ENCODE measurements at places on chromosomes 2 and 18.

- no peak for DNase-seq
These were observed 102.9 kb upstream of the SCN1A start for GRCh38 chr2:166230724-166231070.

GRCh38 chr2:179664972-179665812, 196.2 kb downstream of the ZNF385B start:
- no peak for DNase-seq

DNA sequence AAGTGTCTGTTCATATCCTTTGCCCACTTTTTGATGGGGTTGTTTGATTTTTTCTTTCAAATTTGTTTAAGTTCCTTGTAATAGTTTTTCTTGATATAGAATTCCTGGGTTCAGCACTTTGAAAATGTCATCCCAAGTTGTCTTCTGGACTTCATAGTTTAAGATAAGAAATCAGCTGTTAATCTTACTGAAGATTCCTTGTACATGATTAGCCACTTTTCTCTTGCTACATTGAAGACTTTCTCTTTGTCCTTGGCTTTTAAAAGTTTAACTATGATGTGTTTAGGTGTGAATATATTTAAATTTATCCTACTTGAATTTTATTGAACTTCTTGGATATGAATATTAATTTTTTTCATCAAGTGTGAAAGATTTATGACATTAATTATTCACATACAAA, 387.2 kb upstream of the CWC22 start:
- no peak for DNase-seq

DNA sequence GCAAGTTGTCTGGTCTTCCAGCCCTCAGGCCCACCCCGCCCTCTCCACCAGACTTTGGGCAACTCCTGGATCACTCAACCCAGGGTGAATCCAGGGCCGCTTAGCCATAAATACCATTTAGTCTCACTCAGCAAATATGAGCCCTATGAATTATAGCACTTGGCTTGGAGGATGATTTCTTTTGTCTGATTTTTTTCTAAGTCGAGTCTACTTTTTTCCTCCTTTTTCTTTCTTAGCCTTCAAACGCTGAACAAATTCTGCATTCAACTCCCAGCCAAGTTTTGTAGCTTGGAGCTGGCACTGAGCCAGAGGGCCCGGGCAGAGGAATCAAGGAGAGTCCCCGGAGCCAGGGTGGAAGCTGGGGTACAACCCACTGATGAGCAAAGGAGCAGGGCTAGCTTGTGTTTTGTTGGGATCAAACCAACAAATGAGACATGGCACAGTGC, 48.7 kb downstream of the SERTAD2 start:
- DNase-seq = no peak

- no peak for DNase-seq
These were observed 35.6 kb downstream of the RAMP1 start for GRCh38 chr2:237894986-237895543.

DNA sequence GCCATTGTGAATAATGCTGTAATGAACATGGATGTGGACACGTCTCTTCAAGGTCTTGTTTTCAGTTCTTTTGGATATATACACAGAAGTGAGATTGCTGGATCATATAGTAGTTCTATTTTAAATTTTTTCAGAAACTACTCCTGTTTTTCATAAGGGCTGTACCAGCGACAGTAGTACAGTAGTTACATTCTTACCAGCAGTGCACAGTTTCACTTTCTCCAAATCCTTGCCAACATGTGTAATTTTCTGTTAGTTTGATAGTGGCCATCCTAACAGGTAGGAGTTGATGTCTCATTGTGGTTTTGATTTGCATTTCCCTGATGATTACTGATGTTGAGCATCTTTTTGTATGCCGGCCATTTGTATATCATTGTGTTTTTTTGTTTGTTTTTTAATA, 81.7 kb downstream of the EPC2 start:
- no peak for DNase-seq

DNA sequence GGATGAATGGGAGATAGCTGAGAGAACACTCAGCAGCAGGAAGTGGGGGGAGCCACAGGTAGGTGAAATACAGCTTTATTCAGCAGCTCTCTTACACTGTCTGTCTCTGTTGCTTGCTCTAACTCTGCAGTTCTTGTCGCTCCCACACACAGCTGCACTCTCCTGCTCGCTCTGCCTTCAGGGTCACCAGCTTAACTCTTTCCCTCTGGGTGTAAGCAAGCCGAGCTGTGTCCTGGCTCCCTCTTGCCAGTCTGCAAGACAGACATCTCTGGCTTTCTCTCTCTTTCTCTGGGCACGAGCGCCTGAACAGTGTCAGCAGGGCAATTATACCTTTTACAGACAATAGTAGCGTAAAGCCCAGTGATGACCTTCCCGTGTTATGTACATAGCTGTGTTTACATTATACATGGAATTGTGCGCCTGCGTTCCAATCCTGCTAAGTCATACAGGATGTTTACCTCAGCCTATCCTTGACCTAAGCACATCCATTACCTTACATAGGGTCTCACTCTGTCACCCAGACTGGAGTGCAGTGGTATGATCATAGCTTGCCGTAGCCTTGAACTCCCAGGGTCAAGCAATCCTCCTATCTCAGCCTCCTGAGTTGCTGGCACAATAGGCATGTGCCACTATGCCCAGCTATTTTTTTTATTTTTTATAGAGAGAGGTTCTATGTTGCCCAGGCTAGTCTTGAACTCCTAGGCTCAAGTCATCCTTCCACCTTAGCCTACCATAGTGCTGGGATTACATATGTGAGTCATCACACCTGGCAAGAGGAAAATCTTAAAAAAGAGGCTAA, 57.8 kb upstream of the CHN1 start:
- no peak for DNase-seq

DNA sequence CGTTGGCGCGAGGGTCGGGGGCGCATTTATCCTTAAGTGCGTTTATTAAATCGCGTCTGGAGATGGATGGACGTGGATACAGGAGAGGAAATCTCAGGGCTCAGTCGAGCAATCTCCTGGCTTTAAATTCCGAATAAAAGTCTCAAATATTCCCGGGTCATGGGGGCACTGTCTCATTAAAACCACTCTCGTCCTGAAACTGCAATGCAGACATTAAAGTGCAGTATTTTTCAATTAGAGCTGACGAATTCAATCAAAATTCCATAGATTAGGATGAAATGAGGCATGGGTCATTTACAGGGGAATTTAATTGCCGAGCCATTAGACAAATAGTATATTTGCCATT, 10.7 kb upstream of the GBX2 start:
- DNase-seq = no peak

GRCh38 chr18:66647671-66648070, 43.8 kb upstream of the CDH19 start:
- DNase-seq = no peak

DNA sequence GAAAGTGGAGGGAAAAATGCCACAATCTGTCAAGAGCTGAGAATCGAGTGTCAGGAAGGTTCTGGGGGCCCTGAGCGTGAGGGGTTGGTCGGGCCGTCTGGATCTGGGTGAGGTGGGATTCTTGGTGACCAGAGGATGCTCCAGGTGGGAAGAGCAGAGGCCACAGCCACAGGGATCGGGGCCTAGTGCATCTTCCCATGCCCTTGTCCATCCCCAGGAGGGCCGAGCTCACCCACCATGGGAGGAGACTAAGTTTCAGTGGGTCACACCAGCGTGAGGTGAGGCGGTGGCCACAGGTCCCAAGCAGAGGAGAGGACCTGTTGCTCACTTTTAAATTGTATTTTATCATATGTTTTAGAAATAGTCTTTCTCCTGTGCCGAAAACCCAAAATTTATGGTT, 70.0 kb downstream of the TMEM18 start:
- DNase-seq = no peak

- DNase-seq = no peak
These were observed 300.1 kb downstream of the NOL4 start for GRCh38 chr18:33924576-33924975.

- DNase-seq = no peak
These were observed 2.4 kb downstream of the ZNF236 start for GRCh38 chr18:76824754-76825153.

GRCh38 chr2:128682729-128683284, 364.1 kb upstream of the HS6ST1 start:
- no peak for DNase-seq

- no peak for DNase-seq
These were observed 121.3 kb upstream of the HNMT start for GRCh38 chr2:137842952-137843351.

DNA sequence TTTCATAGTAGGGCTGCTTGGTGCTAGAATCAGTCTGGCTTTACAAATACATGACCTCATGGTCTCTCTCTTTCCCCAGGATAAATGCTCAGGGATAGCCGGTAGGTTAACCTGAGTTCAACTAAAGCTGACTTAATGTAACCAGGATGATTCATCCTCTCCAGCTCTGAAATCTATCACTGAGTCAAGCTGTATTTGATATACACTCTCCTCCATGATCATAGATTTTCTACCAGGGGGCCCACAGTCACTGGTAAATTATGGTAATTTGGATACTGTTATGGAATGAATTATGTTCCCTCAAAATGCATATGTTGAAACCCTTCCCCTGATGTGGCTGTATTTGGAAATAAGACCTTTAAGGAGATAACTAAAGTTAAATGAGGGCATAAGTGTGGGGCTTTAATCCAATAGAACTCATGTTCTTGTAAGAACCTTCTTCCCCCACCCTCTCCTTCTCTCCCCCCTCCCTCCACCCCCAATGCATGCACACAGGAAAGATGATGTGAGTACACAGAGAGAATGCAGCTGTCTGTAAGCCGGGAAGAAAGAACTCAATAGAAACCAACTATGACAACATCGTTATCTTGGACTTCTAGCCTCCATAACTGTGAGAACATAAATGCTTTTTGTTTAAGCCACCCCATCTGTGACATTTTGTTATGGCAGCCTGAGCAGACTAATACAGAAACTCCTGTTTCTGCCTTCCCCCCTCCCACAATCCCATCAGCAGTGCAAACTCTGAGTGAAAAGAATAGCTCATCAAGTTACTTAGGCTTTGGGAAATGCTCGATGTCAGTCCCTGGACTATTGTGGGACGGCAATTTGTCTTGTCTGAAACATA, 134.9 kb upstream of the KYNU start:
- no peak for DNase-seq

DNA sequence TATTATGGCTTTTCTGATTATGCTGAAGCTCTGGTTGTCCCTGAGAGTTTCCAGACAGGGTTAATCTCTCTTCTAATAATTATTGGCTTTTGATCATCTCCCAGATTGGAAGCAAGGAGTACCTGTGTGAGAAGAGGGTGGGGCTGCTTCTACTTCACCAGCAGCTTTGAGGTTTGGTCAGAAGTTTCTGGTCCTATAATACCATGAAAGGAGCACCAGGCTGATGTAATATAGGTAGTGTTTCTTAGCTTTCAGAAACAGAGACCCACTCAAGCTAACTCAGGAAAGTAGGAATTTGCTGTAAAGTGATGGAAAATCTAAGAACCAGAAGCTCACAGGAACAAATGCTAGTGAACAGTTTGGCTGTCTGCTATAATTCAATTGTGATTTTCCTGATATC, 57.6 kb downstream of the SGPP2 start:
- DNase-seq = no peak

GRCh38 chr2:191202881-191203397, 42.3 kb upstream of the MYO1B start:
- DNase-seq = no peak

DNA sequence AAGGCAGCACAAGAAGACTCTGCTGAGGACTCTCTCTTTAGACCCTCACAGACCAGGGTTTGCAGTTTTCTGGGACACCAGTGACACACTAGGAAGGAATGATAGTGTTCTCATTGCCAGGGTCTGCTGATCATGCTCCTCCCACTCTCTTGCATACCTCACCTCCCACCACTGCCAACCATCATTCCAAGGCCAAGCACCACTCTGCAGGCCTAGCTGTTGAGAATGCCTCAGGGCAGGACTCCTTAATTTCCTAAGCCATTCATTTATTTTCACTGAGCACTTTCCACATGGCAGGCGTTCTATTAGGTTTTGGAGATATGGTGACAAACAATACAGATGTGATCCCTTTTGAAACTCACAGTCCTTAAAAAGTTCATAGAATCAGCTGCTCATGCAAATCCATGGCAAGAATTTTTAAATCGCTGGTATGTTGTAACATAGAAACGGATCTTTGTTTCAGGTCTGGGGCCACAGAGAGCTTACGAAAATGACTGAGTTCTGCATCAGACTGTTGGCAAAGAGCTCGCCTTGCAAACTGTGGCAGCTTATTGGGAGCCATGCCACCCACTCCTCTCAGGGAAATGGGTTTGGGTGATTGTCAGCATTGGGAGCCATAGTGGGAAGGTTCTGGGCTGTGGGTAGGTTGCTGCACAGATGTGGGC, 78.5 kb downstream of the XDH start:
- no peak for DNase-seq

DNA sequence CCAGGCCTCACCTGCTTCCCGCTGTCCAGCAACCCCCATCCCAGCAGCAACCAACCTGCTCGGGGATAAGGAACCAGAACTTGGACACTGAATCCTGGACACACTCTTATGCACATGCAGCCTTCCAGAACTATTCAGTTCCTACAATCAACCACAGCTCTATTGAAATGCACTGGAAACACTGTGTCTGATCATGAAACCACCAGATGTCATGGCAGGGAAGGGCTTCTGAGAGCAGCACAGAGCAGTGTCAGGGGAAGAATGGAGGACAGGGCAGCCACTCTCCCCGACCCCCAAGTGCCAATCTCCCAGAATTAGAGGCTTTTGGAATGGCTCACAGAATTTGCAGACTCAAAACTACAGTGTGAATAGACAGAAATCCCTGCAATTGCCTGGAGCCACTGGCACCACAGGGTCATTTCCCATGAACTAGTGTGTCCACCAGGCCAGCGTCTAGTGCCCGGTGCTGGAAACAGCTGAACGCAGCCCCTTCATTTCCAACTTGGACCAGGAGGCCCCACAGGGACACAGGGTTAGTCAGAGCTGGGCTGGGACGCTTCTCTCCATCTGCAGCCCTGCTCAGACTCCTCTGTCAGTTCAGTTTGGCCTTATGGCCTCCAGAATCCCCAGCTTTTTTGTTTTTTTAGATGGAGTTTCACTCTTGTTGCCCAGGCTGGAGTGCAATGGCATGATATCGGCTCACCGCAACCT, 25.5 kb downstream of the MRPL35 start:
- no peak for DNase-seq

GRCh38 chr2:234643407-234643806, 146.5 kb upstream of the ARL4C start:
- DNase-seq = no peak

DNA sequence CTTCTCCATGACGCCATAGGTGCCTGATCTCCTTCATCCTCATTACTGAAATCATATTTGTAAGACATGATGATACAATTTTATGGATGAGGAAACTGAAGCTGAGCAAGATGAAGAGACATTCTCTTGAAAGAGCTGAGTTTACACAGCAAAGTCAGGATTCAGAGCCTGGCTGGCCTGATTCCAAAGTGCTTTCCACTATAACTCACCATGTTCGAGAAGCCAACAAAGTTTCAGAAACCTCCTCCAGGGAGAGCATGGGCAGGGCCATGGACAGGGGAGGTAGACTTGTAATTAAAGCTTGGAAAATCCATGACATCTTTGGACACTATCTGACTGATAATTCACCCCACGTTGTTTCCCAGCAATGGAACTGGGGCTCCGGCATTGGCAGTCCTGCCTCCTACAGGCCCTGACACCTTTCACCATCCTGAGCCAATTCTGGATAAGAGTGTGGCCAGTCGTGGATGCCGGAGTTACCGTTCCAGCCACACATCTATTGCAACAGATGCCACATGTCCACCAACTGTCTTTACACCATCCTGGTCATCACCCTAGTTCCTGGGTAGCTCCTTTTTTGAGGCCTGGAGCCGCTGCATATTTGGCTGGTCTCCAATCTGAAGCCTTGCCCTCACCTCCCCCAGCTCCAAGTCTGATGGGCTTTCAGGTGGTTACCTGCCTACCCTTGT, 85.0 kb upstream of the PPP1CB start:
- DNase-seq = no peak

- DNase-seq = no peak
These were observed 462.3 kb upstream of the SALL3 start for GRCh38 chr18:78517328-78517727.
